ENCODE measurements at places on chromosomes 16 and 17. TPM values are rescaled to one million over a fixed set of nuclear protein-coding genes. Genes with fewer than 3 reads are reported as not detected.

DNA sequence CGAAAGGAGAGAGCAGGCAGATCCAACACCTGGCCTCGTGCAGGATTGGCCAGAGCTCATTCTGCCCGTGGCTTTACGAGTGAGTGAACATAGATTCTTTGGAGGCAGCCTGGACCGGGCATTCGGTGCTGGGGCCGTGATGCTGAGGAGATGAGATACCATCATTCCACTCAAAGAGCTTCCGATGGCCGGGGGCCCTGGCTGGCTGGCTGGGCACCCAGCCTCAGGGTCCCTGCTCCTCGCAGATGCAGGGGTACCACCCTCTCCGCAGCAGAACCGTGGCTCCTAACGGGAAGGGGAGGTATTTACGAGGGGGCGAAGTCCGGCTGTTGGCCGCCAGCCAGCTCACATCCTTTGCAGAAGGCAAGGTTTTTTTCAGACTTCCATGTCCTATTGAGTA, 66.1 kb upstream of the FOXF1 start:
- peak; percentile 74 for DNase-seq

GRCh38 chr17:43410557-43411368, 12.0 kb downstream of the ARL4D start:
- no peak for DNase-seq

DNA sequence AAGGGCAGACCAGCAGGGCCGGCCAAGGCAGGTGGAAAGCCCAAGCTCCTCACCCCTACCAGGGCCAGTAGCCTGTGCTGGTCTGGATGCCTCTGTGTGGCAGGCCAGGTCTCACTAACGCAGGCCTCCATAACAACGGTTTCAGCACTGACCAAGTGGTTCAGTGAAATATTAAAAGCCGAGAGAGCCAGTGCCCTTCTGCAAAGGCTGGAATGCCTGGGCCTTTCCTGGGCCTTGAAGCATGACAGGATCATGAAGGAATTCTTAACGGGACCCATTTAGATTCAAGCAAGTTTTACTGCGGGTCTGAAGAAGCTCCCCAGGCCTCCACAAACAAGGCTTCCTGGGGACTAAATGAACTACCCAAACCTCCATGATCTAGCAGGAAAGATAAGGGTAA, 16.3 kb downstream of the ADAD2 start:
- no peak for DNase-seq

- no peak for DNase-seq
Measured at GRCh38 chr16:58016840-58017446, 8.6 kb upstream of the MMP15 start.

GRCh38 chr16:49369651-49370611, 3.7 kb upstream of the C16orf78 start:
- DNase-seq = no peak

- DNase-seq = no peak
Measured at GRCh38 chr16:25608002-25608401, 83.8 kb upstream of the HS3ST4 start.

DNA sequence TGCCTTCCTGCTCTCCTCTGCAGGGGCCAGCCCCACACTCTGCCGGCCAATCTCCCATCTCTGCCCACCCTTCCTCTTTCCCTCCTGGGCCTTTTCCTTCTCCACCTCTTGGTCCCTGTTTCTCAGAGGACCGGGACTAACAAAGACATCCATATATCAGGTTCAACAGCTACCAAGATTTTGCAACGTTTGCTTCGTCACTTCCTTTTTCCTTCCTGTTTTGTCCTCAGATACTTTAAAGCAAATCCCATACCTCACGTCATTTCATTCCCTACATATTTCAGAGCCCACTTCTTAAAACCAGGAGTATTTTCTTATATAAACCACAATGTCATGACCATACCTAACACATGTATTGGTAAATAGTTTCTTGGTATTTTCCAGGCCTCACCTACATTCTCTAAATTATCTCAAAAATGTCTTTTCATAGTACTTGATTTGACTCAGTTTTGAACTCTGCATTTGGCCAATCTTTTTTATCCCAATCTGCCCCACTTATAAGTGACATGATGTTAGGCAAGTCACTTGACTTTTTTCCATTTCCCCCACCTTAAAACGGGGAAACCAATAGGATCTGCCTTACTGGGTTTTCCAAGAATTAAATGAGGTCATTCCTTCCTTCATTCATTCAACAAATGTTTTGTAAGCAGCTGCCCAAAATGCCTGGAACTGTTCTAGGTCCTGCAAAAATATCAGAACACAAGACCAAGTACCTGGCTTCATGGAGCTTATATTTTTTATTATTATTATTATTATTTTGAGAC, 7.2 kb upstream of the USP10 start:
- DNase-seq = no peak

- no peak for DNase-seq
Measured at GRCh38 chr16:87947356-87948118, 3.7 kb upstream of the BANP start.

GALR2 gene
- polyA plus RNA-seq = 0.24 TPM

CTF1 gene
- polyA plus RNA-seq = 18.2 TPM

TNP2 gene
- polyA plus RNA-seq = not detected

LGALS9B gene
- not detected for polyA plus RNA-seq

KRTAP4-9 gene
- polyA plus RNA-seq = not detected

C1QTNF1 gene
- 13.3 TPM for polyA plus RNA-seq

TRPV3 gene
- 1.4 TPM for polyA plus RNA-seq

HIGD1B gene
- polyA plus RNA-seq = not detected
